ENCODE measurements at places on chromosomes 7 and 10. TPM values are rescaled to one million over a fixed set of nuclear protein-coding genes. Genes with fewer than 3 reads are reported as not detected.

The OR6B1 gene
- total RNA-seq: not detected

The RHBDD2 gene
- 21.6 TPM for total RNA-seq

The TAS2R41 gene
- total RNA-seq: not detected

The CROT gene
- total RNA-seq: 13.3 TPM

The GPR26 gene
- total RNA-seq: not detected

DNA sequence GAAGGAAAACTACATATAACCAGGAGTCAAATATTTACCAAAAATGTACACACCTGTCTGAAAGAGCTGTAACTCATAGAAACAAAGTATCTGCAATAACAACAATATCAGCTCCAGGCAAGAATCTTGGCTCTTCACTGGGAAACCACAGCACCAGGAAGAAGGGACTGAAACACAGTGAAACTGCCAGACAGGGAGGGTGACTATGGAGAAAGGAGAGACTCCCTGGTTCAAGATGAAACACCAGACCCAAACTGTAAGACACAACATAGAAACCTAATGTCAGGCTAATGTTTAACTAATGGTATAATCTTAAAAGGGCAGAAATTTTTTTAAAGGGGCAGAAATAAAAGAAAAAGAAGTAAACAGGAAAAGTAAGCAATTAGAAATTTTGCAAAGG, 11.5 kb upstream of the TAS2R39 start:
- ATAC-seq: no peak
